Fibroblast of pulmonary artery (primary cell): ENCODE measurements at places on chromosomes 7 and 10.

- DNase-seq, result no peak
Observed at GRCh38 chr7:2117646-2118045, 115.1 kb downstream of the MAD1L1 start.

- DNase-seq, result peak; percentile 79
Observed at GRCh38 chr7:47458057-47458456, 123.9 kb downstream of the TNS3 start.

DNA sequence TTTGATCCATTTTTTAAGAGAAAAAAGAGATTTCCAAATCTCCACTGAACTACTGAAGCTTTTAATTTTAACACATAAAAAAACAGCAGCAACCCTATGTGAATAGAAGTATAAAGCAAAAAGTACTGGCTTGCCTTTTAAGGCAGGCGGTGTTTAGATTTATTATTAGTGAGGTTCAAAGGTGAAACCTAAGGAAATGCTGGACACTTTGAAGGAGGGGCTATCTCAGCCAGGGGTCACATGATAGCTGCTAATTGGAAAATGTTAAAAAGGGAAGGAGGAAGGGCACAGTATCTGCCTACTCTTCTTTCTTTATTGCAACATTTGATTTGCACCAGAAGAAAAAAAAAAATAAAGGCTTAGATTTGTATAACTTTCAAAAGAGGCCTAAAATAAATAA lies 183.8 kb downstream of the SKAP2 start:
- DNase-seq, result no peak

GRCh38 chr7:139118805-139119485 lies 9.4 kb upstream of the ZC3HAV1 start:
- peak; percentile 13 for DNase-seq

GRCh38 chr10:11516431-11516746 lies 95.1 kb downstream of the USP6NL start:
- no peak for DNase-seq

- no peak for DNase-seq
Observed at GRCh38 chr7:74501298-74501697, 47.6 kb downstream of the GTF2IRD1 start.

DNA sequence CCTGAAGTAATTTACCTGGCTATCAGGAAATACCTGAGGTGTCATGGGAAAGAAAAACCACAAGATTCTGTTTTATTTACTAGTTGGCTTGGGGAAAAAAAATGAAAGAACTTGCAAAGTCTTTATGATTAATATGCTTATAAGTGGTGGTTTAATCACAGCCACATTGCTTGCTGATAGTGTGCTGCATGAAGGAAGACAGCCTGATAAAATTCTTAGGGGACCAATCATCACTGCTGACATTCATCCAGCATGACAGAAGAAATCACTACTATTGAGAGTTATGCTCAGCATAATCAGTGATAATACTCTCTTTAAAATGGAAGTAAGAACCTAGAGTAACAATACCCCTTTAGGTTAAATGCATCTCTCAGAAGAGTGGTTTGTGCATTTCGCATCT lies 150.2 kb upstream of the LRRN3 start:
- no peak for DNase-seq

DNA sequence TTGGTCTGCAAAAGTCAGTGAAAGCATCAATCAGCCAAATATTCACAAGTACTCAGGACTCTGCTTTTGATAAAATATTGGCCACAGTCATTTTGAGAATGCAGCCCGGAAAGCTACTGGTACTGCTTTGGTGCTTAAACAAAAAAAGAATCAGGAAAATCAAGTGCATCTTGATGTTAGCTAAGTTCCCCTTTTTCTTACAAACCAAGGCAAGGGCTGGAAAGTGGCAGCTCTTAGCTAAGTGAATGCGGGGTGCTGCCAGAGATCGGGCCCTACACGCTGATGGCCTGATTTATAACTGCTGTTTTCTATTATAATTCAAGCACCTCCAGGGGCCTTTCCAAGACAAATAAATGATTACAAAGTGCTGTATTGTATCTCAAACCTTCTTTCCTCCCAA lies 136.8 kb upstream of the MGMT start:
- DNase-seq, result no peak
